Cardiac atrium fibroblast (primary cell): ENCODE measurements at places on chromosomes 1 and 21. TPM values are rescaled to one million over a fixed set of nuclear protein-coding genes. Genes with fewer than 3 reads are reported as not detected.

The GNAT2 gene
- 9.0 TPM in 1 of 2 replicates, not detected in the other for total RNA-seq

The PTGS2 gene
- 71.5 and 110 TPM in 2 replicates for total RNA-seq

The TSACC gene
- total RNA-seq: 2.6 TPM in 1 of 2 replicates, not detected in the other

The TFAP2E gene
- total RNA-seq: not detected in 2 replicates

The SPRR2B gene
- total RNA-seq: not detected in 2 replicates

The SHISAL2A gene
- not detected in 2 replicates for total RNA-seq

The IL20 gene
- not detected in 2 replicates for total RNA-seq

The ASAP3 gene
- total RNA-seq: 37.7 and 41.9 TPM in 2 replicates

The IVL gene
- total RNA-seq: not detected in 2 replicates

The LHX8 gene
- total RNA-seq: not detected in 2 replicates

The INSRR gene
- not detected in 2 replicates for total RNA-seq

The FBLIM1 gene
- total RNA-seq: 149 and 191 TPM in 2 replicates

The GNB1 gene
- total RNA-seq: 135 and 146 TPM in 2 replicates
